Stimulated activated CD8-positive, alpha-beta memory T cell treated with anti-CD3 and anti-CD28 coated beads, Interleukin-15, amount 100 ng/mL, for 4 hours (primary cell): ENCODE measurements at places on chromosomes 7 and 10.

GRCh38 chr7:122869260-122869659, 17.0 kb downstream of the CADPS2 start:
- DNase-seq = no peak

DNA sequence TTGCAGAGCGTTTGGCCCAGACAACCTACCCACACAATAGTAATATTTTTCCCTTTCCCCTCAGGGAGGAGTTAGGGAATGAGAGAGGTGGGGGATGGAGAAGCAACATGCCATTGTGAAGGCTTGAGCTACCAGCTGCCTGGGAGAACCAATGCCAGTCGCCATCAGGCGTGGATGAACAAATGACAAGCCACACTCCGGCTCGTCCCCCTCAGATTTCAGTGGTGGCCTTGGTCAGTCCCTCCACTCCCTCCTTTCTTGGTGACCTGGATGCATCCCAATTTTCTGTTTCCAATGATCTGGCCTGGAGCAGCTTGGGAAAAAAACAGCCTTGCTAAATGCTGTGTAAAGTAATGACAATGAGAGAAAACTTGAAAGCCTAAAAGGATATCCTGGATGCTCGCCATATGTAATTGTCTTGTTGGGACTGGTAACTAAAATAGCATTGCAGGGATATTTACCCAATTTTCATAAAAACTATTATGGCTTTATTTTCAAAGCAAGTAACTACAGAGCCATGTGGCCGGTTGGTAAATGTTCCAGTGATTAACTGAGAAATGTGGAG, 110.7 kb downstream of the ICA1 start:
- no peak for DNase-seq

DNA sequence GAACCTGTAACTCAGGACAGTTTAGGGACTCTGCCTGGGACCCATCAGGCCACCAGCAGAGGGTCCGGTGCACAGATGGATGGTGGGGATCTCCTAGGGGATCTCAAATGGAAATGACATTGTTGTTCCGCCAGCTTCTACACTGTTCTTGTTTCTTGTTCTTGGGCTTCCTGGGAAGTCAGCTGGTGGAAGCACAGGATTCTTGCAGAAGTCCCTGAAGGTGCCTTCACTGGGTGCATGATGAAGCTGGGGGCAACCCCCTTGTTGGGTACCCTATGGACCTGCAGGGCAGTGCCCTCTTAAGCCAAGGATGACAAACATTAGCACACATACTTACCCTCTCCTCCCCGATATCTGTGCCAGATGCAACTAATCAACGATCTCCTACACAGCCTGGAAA, 18.6 kb downstream of the SFTPD start:
- no peak for DNase-seq

DNA sequence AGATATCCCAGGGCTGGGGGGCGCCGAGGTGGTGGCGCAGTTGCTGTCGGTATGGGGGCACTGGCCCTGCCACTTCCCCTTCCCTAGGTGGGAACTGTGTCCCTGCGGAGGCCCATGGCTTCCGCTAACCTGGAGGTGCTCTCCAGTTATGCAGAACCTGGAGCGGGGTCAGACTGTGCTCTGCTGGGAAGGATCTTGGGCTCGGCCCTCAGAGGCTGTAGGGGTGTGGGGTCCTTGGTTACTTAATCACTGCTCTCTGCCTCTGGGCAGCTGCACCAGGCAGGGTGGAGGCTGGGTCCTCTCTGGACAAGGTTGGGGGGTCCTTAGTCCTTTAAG, 2.4 kb downstream of the BRI3 start:
- no peak for DNase-seq

GRCh38 chr7:57868771-57869483, 418.9 kb downstream of the ZNF716 start:
- no peak for DNase-seq

DNA sequence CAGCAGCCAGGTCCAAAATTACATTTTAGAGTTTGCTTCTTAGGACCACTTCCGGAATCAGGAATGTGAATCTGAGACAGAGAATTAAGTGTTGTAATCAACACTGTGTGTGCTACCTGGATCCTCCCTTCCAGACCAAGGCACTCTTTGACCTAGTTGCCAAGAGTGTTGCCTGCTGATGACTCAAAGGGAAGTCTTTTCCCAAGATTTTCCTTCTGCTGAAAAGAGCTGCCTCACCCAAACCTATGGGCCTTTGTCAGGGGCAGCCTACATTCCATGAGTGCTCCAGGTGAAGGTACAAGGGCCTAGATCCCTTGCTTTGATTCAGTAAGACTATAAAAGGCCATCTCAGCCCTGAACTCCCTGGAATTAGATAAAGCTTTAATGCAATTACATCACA, 712.5 kb upstream of the ANKRD30A start:
- no peak for DNase-seq

GRCh38 chr7:17014686-17015085, 132.9 kb upstream of the AGR3 start:
- DNase-seq = no peak

DNA sequence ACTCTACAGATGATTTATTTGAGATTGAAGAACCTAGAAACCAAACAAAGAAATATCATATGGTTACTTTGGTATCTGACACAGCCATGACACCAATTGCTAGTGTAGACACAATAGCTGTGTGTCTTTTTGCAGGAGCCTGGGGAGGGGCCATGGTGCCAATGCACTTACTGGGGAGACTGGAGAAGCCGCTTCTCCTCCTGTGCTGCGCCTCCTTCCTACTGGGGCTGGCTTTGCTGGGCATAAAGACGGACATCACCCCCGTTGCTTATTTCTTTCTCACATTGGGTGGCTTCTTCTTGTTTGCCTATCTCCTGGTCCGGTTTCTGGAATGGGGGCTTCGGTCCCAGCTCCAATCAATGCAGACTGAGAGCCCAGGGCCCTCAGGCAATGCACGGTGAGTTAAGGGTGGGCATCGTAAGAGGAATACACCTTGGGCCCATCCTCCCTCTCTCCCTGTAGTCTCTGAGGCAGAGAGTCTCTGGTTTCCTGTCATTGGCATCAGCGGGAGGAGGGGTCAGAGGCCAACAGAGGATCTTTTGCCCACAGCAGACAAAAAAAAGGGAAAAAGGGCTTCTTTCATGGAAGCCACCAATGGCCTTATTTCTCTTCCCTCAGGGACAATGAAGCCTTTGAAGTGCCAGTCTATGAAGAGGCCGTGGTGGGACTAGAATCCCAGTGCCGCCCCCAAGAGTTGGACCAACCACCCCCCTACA, 1.2 kb downstream of the TMEM139 start:
- DNase-seq = no peak

DNA sequence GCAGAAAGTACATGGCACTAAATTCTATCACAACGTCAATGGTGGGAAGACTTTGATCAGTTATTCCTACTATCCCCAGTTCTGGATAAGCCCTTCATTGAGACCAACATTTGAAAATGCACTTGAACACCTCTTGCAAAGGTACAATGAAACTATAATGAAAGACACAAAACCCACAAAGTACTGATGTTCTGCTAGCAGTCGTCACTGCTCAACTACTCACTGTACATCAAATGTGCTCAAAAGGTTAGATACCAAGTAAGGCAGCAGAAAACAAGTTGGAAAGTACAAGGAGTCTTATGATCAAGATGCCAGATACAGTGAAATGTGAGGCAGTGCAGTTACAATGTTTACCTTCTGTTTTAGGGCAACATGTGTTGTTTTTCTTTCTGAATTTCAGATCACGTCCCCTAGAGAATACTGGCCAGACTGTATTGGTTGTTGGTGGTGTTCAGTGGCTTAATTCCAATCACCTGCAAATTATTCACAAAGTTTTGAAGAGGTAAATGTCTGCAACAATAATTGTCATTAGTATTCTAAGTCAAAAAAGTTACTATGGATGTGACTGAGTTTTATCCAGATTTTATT, 62.4 kb upstream of the WNT16 start:
- DNase-seq = no peak

DNA sequence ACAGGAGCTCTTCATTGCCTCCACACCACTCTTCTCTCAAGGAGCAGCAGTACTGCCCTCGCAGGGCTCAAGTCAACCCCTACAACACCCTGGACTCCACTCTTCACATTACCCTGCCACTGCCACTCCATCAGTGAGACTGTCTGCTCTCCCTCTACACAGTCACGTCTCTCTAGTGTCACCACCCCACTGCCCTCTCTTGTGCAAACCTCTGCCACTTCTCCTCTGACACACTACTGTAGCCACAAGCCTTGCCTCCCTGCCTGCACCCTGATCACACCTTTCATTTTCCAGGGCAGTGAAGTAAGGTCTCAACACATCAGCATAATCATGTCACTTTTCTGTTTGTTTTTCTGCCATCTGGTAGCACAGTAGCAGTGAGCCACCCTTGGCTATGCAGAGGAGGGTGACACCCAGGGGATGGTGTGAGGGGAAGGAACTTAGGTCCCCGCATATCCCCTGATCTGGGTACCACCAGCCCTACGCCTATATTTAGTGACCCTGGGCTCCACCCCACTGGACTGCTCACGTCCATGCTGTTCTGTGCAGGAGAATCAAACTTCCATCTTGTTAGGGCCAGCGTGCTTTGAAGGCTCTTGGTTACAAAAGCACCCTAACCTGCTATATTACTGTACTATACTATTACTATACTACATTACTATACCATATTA, 1.6 kb downstream of the C10orf143 start:
- no peak for DNase-seq

- DNase-seq = no peak
These were observed 78.9 kb downstream of the ANK3 start for GRCh38 chr10:60310740-60311139.

GRCh38 chr7:72492461-72493065, 80.4 kb upstream of the CALN1 start:
- no peak for DNase-seq

DNA sequence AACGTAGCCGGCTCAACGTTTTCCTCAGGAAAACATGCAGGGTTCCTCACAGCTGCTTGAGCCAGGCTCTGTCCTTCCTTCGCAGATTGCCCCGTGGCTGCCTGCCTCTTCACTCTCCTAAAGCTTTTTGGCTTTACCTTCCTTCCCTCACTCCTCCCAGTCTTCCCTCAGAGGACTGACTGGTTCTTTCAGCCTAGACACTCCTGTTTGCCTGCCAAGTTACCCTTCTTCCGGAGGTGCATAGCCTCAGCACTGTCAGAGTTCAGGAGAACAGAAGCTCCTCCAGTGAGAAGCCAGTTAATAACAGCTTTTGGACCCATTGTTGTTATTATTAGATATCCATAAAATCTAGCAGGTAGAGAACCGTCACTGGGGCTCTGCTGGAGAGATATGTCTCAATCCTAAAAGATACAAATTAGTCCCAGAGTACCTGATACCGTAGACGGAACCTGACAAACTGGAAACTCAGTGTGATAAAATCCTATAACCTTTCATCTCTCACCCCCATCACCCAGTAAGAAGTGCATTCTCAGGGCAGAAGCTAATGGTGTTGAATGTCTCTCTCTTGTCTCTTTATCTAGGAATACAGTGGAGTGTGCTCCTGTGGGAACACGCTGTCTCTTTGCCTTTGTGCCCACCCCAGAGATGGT, 79.6 kb downstream of the SND1 start:
- DNase-seq = no peak

DNA sequence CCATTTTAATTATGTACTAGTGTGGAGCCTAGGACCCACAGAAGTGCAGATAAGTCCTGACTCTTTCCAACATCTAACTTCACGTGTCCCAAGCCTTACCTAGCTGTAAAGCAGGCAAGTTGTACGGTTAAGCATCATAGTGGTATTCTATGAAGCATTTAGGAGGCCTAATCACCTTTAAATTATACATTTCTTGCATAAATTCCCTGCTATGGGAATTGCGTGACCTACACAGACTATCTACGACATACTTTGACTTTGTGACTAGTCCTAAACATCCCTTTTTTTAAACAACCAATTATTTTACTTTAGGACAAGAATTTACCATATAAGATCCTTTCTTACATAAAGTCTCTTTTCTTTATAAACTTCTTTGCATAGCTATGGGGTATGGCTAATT, 37.7 kb upstream of the LRGUK start:
- DNase-seq = no peak

GRCh38 chr10:55551603-55552002, 750.6 kb upstream of the PCDH15 start:
- no peak for DNase-seq

GRCh38 chr7:3910054-3910453, 609.0 kb downstream of the SDK1 start:
- DNase-seq = no peak

GRCh38 chr7:28178599-28178998, 2.0 kb downstream of the JAZF1 start:
- DNase-seq = no peak

GRCh38 chr10:88968391-88968790, 15.8 kb upstream of the ACTA2 start:
- DNase-seq = no peak

DNA sequence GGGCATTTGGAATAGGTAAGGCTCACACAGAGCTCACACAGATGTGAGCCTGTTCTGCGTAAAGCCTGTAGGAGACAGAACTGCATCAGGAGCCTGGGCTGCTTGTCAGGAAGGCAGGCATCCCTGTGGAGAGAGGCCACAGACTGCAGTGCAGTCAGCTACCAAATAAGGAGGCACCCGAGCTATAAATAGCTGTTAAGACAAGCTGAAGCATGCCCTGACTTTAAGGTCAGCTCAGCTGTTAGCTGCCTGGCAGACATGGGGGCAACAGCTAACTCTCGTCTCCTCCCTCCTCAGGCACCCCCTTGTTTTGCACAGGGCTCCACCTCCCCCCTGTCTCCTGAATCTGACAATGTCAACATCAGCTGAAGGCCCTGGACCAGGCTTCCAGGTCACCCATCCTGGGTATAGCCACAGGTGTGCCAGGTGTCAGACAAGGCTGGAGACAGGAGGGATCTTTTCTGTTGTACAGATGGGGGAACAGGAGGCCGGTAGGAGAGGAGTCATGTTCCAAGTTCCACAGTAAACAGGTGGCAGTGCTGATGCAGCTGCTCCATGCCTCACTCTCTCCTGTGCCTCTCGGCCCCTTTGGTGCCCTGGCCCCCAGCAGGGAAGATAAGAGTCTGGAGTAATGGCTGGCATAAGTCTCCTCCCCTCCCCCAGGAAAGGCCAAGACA, 27.6 kb upstream of the MKRN1 start:
- no peak for DNase-seq

GRCh38 chr7:146090023-146090645, 26.5 kb upstream of the CNTNAP2 start:
- DNase-seq = no peak

GRCh38 chr7:20998309-20998708, 211.6 kb upstream of the SP8 start:
- no peak for DNase-seq

- DNase-seq = no peak
These were observed 158.0 kb upstream of the MGMT start for GRCh38 chr10:129308953-129309564.

- no peak for DNase-seq
These were observed at the start of gene HOXA3 for GRCh38 chr7:27151931-27152815. HOXA3 (minus strand) TSS chr7:27152583; CDS start chr7:27110640, 41,943 bp downstream.
